T1000 (cell line): ENCODE measurements at places on chromosomes 6 and 20.

- no peak for DNase-seq
These were observed 23.7 kb downstream of the PLA2G7 start for GRCh38 chr6:46711491-46711890.

DNA sequence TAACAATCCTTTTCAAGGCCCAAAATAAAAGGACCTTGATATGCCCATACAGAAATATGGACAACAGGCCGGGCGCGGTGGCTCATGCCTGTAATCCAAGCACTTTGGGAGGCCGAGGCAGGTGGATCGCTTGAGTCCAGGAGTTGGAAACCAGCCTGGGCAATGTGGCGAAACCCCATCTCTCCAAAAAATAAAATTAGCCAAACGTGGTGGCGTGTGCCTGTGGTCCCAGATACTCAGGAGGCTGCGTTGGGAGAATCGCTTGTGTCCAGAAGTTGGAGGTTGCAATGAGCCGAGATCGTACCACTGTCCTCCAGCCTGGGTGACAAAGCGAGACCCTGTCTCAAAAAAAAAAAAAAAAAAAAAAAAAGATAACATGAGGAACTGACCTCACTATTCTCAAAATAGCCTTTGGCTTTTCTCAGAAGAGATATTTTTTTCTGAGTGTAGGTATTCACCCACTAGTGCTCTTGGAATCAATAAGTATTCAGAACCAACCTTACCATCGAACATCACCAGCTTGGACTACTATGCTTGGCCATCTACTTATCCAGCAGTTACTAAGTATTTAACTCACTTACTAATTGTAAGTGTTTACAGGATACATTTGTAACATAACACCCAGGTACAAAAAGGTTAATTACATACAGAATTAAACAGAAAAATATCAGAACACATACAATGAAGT, 99.2 kb downstream of the OR2B2 start:
- DNase-seq, result no peak

DNA sequence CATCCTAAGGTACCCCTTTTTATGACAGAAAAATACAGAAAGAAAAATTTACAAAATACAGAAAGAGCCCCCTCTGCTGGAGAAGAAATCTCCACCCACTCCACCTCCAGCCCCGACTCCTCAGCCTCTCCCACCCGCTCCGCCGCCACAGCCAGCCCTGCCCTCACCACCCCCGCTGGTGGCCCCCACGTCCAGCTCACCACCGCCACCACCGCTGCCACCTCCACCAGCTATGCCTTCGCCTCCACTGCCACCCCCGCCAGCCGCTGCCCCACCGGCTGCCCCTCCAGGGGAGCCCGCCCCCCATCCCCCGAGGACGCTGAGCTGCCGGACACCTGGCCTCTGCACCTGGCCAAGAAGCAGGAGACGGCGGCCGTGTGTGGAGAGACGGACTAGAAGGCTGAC, 17.7 kb downstream of the WFDC2 start:
- DNase-seq, result no peak

GRCh38 chr20:8153281-8153908, 21.3 kb downstream of the PLCB1 start:
- DNase-seq, result no peak

GRCh38 chr6:143721642-143722041, 43.9 kb downstream of the PHACTR2 start:
- no peak for DNase-seq

GRCh38 chr20:59561614-59562277, 42.6 kb upstream of the PHACTR3 start:
- DNase-seq, result no peak

- DNase-seq, result no peak
These were observed 278.3 kb upstream of the SGK1 start for GRCh38 chr6:134596191-134596590.

DNA sequence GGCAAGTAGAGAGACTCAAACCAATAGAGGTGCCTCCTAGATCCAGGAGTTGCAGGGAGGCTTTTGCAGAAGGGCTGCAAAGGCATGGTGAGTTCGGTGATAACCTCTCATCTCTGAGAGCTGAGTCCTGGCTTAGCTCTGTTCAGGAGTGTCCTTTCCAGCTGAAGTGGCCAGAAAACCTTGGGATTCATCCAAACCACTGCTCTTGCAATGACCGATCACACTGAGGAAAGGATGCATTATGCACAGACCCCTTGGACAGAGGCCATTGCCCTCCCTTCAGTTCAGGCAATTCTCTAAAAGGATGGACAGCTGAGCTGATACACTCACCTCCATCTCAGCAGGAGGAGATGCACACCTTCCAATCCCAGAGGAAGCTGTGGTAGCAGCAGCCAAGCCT, 158.8 kb upstream of the ENPP5 start:
- DNase-seq, result no peak

GRCh38 chr20:22339091-22339881, 245.1 kb downstream of the FOXA2 start:
- DNase-seq, result no peak

GRCh38 chr20:310645-311044, 13.3 kb downstream of the ZCCHC3 start:
- no peak for DNase-seq

- DNase-seq, result no peak
These were observed 621.6 kb downstream of the KIF16B start for GRCh38 chr20:15951658-15952057.

GRCh38 chr6:141552463-141552862, 580.3 kb upstream of the GJE1 start:
- DNase-seq, result no peak

DNA sequence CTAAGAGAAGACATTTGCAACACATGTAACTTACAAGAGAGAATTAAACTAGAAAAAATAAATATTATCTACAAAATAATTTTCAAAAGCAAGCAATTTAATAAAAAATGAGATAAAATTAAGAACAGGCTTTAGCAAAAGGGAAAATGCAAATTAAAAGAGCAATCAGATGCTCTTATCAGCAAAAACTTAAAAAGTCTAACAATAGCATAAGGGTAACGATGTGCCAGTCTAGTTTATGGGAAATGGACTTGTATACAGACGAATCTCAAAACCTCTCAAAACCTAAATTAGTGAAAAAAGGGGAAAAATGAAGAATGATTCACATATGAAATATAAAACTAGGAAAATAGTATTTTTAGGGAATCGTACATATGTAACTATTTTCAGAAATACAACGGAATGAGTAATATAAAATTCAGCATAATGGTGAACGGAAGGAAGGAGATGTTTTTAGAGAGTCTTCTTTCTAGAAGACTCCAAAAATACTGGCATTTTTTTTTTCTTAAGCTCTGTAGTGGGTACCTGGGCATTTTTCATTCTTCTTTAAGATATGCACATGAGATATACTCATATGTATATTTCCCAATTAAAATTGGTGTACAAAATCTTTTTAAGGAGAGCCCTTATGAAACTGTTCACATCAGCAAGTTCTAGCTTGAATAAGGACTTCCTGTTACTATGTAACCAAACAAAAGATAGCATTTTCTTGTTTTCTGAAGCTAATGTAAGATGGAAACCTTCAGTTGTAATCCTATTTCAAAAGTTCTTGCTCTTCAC, 927 bp upstream of the MANEA start:
- no peak for DNase-seq

GRCh38 chr6:105875974-105876640, 210.0 kb upstream of the PRDM1 start:
- no peak for DNase-seq

GRCh38 chr6:149686230-149686629, 31.7 kb downstream of the LATS1 start:
- no peak for DNase-seq

- DNase-seq, result no peak
These were observed 111.0 kb upstream of the TMEM170B start for GRCh38 chr6:11426571-11426970.

GRCh38 chr6:130426066-130426721, 60.4 kb downstream of the TMEM200A start:
- no peak for DNase-seq

DNA sequence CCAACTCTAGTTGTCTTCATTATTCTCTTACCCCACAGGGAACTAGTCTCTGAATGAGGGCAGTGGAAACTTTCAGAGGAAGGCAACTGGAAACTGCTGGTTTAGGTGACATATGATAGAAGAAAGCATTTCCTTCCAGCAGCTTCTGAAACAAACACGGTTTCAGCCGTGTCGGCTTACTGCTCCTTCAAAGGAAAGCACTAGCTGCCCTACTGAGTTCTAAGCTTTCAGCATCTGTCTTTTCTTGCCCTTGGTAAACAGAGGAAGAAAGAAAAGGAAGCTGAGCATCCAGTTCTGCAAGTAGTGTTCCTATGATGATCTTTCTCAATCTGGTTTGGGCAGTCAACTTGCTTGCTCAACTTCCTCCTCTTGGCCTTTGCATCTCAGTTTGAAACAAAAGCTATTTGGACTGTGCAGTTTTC, 117.5 kb upstream of the CEP85L start:
- DNase-seq, result no peak

DNA sequence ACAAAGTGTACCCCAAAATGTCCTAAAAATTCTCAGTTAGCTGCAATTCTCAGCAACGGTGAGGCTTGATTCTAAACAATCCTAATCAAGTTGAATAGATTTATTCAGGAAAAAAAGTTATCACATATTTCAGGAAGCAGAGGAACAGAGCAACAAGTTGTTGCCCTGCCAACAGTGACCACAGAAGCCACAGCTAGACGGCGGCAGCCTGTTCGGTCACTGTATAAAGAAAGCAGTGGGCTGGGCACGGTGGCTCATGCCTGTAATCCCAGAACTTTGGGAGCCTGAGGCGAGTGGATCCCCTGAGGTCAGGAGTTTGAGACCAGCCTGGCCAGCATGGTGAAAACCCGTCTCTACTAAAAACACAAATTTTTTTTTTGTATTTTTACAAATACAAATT, 171.2 kb upstream of the BMP5 start:
- no peak for DNase-seq

- DNase-seq, result no peak
These were observed 14.8 kb downstream of the HEY2 start for GRCh38 chr6:125764121-125764671.

DNA sequence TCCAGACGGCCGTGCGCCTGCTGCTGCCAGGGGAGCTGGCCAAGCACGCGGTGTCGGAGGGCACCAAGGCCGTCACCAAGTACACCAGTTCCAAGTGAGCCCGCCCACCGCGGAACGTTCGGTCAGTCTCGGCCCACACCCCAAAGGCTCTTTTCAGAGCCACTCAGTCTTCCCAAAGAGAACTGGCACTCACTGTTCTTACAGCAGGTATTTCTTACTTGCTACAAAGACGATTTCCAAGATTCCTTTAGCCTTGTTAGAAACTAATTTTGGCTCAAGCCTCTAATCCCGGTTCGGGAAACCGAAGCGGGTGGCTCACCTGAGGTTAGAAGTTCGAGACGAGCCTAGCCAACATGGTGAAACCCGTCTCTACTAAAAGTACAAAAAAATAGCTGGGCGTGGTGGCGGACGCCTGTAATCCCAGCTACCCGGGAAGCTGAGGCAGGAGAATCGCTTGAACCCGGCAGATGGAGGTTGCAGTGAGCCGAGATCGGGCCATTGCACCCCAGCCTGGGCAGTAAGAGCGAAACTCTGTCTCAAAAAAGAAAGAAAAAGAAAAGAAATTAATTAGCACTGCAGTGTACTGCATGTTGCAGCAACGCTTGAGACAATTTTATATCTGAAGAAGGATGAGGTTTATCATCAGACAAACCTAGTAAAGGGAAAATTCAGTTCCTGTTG, 73.1 kb downstream of the OR2B2 start:
- no peak for DNase-seq

- no peak for DNase-seq
These were observed 165.0 kb downstream of the HTR1B start for GRCh38 chr6:77298283-77298682.

- peak; percentile 31 for DNase-seq
These were observed at the start of gene SERPINB1 for GRCh38 chr6:2841264-2842138. TSS of gene SERPINB1 (minus strand) at chr6:2841863. CDS start at chr6:2840586, 1,277 bp downstream.

DNA sequence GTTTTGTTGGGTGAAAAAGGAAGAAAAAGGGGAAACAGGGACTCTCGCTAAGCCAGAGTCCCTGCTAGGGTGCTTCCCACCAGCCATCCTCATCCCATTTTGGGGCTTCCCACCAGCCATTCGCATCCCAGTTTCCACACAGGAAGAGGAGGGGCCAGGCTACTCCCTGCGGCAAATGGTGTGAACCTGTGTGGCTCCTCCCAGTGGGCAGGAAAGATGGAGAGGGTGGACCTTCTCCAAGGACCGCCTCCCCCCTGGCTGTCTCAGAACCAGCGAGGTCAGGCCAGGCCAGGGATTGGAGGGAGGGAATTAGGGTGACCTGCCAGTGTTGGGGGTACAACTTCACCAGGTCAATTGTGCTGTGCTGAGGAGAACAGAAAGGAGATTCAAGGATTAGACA, 326.9 kb downstream of the PACRG start:
- no peak for DNase-seq

DNA sequence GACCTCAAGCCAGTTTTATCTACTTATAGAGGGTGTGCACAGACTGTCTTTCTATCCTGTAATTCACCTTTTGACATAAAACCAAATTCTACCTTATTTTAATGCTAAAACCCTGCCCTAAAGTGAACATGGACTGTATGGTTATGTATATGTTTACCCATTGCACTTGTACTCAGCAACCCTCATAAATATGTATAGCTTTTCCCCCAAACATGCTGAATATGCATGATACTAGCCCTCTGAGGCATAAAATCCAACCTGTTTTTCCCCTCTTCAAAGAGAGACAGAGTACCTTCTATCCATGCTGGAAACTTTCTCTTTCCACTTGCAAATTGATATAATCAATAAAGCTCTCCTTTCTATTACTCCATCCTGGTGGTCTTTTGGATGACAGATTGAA, 267.9 kb upstream of the BMP2 start:
- no peak for DNase-seq

GRCh38 chr6:108669673-108670072, 109.0 kb downstream of the FOXO3 start:
- no peak for DNase-seq

DNA sequence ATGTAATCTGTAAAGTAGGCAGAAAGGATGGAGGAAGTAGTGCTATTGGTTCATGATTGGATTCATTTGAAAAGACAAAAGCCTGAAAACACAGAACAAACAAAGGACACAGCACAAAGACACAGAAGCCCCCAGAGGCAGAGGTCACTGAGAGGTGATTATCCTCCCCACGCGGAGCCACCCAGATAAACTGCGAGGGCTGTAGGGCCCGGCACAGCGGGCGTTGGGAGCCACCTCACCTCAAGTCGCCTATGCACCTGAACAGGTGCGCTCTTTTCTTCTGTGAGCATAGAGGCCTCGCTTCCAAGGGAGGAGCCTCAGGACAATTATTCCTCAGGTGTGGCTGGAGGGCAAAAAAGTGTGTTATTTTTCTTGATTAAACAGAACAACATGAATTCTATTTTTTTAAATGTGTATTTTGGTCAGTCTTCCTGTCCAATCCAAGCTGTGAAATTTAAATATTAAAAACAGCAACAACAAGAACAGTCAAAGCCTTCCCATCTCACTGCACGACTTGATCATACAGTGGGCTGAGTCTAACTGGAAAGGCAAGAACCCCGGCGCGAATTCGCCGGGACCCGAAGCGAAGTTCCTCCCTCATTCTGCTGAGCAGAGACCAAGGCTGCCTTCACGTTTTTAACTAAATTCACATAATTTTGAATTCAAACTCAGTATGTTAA, 205.3 kb downstream of the THBS2 start:
- DNase-seq, result no peak

GRCh38 chr6:158706369-158706982, 56.6 kb downstream of the SYTL3 start:
- DNase-seq, result no peak

GRCh38 chr6:21594416-21595281, 1.1 kb downstream of the SOX4 start:
- DNase-seq, result peak; percentile 57

- peak; percentile 48 for DNase-seq
These were observed 6.4 kb downstream of the TPMT start for GRCh38 chr6:18148304-18149025.

- DNase-seq, result no peak
These were observed 24.0 kb downstream of the RNF146 start for GRCh38 chr6:127290391-127291265.

GRCh38 chr6:30883685-30884520, at the start of gene DDR1:
TSS of gene DDR1 (plus strand) at chr6:30884519. CDS start at chr6:30888730, 4,211 bp downstream.
- DNase-seq, result peak; percentile 16
